ENCODE measurements at places on chromosomes 1 and 21.

DNA sequence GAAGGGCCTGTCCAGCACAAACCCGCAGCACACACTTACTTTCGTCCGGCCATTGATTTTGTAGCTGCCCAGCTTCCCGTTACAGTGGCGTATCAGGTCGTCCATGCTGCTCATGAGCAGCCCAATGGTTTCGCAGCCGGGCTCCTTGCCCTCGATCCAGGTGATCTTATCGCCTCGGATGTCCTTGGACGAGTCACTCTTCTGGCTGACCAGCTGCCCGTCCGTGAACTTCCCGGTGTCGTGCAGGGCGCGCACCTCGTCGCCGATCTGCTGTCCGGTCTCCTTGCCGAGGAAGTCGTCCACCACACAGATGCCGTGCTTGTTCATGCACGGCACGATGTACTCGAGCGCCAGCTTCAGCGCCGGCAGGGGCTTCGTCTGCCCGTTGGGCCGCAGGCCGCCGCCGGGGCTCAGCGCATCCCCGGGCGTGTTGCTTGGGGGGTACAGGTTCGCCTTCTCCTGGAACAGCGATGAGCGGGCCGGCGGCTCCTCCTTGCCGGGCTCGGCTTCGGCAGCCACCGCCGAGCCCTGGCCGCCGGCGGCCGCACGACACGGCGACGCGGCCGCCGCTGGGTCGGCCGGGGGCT, 1.0 kb downstream of the EGLN1 start:
- DNase-seq: peak; percentile 86

- no peak for DNase-seq
These were observed 14.3 kb upstream of the SLC1A7 start for GRCh38 chr1:53156783-53157182.

GRCh38 chr1:170354246-170354645, 177.7 kb upstream of the GORAB start:
- no peak for DNase-seq

DNA sequence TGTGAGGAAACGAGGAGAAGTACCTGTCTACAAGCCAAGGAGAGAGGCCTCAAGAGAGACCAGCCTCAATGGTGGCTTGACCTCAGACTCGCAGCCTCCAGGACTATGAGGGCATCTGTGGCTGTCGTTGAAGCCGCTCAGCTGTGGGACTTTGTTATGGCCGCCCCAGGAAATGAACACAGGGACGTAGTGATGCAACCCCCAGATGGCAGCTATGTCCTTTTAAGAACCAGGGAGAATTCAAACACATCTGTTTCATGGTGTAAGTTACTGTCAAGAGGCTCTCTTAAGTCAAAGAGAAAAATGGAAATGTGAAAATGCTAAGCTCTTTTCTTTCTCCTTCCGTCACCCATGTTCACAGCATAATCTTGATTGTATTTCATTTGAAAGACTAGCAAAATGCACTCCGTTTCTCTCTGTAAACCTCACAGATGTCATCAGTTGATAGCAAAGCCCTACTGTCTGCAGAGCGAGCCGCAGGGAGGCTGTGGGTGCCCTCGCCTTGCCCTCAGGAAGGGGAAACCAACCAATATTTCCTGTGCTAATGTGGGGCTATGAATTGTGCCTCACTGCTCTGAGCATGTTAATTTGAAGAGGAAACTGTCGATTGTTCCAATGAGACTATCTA, 21.3 kb downstream of the UBASH3A start:
- no peak for DNase-seq

- no peak for DNase-seq
These were observed 7.3 kb downstream of the TRAF5 start for GRCh38 chr1:211333906-211334305.
